RKO (cell line): ENCODE measurements at places on chromosomes 7 and 10.
A peak's percentile ranks its signal among the peaks of the same experiment; 100 is the strongest.

DNA sequence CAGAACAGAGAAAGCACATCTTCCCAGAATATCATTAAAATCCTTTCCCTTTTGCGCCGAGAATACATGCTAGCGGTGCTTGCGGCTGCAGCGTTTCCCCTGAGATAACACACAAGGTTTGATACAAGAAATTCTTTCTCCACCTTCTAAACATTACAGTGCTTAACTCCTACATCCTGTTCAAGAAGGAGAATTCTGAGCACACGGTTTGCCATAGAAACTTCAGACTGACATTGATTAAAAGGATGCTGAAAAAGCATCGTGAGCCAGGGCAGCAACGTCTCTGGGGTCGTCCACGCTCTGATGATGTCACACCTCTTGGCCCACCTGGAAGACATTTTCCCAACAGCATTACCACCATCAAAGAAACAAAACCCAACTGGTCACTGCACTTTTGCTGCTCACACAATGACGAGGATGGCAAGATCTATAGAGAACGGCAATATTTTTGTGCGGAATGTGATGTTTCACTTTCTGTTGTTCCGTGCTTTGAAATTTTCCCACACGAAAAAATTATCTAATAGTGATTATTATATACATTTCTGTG, 27.0 kb upstream of the PRSS1 start:
- DNase-seq, result no peak

- no peak for DNase-seq
Measured at GRCh38 chr10:117537904-117538524, 4.5 kb upstream of the EMX2 start.

DNA sequence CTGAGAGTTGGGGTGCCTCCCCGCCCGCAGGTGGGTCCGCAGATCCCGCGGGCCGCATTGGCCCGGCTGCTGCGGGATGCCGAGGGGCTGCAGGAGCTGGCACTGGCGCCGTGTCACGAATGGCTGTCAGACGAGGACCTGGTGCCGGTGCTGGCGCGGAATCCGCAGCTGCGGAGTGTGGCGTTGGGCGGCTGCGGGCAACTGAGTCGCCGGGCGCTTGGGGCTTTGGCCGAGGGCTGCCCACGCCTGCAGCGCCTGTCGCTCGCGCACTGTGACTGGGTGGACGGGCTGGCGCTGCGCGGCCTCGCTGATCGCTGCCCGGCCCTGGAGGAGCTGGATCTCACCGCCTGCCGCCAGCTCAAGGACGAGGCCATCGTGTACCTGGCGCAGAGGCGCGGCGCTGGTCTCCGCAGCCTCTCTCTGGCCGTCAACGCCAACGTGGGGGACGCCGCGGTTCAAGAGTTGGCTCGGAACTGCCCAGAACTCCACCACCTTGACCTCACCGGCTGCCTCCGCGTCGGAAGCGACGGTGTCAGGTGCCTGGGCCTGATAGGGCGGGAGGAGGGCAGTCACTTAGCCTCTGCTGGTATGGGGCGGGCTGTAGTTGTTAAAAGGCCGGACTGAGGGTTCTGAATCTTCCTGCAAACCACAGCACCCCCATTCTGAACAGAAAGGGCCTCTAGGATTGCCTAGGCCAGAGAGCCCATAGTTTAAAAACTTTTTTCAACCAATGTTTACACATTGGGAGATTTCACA, 1.3 kb downstream of the FBXL15 start:
- peak; percentile 73 for DNase-seq

DNA sequence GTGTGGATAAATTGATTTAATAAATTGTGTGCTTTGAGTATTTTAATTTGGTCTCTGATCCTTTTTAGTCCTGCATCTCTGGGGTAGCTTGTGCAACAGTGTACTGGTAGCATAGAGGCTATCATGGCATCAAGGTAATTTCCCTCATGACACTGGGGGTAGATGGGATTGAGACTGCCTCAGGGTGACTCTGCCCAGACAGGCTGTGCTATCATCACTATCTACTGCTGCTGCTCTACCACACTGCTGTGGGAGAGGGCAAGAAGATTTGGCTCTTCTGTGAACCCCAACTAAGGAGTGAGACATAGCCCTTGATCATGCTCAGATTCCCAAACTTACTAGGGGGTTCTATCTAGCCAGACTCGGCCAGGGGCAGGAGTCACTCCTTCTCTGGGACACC, 43.6 kb upstream of the JAZF1 start:
- DNase-seq, result no peak

DNA sequence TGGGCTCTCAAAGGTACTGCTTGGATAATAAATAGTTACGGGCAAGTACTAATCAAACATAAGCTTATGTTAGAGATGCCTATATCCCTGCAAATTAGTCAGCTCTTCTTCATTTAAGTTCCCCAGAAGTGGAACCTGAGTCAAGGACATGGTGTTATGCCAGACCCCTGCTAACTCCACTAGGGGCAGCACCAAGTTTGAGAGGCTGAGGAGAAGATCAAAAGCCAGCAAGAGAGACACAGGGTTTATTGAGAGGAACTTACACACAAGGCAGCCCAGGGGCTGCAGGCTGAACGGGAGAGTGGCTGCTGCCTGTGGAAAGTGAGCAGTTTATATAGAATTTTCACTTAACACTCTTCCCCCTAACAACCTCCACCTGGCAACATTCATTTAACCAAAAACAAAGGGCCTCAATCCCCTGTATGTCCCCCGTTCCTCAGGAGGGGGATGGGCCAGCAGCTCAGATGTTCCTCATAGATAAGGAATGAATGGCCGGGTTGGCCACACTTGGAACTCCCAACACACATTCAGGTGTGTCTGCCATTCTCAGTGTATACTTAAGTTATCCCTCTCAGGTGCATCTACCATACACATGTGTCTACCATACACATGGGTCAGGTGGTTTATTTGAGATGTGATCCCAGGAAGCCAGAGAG, 62.6 kb upstream of the GHITM start:
- DNase-seq, result peak; percentile 24

DNA sequence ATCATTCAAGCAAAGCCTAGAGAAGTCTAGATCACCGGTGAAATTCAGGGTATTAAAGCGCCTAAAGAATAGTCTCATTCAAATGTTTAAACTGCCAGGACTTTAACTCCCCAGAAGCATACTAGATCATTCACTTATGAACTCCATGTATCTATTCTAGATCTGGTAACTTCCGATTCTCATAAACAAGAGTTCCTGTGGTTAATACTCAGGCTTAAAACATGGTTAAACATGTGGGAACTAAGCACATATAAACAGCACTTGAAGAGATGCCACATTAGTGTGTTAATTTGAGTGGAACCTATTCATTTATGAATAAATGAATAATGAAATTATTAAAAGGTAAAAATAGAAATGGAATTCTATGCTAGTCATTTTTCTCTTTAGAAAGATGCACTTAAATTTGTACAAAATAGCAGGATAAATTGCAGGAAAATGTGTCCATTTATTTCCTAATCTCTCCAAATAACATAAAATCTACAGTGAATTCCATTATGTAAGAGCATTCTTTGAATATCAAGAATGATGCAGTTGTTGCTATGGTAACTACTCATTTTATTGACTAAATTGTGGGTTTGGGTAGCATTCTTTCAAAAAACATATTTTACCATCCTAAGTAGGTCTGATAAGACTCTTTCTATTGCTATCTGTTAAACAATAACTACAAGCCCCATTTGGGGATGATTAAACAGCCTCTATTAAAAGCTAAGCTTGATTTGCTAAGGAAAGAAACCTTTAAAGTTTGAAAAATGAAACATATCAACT, 147.6 kb upstream of the TMEM168 start:
- DNase-seq, result no peak

DNA sequence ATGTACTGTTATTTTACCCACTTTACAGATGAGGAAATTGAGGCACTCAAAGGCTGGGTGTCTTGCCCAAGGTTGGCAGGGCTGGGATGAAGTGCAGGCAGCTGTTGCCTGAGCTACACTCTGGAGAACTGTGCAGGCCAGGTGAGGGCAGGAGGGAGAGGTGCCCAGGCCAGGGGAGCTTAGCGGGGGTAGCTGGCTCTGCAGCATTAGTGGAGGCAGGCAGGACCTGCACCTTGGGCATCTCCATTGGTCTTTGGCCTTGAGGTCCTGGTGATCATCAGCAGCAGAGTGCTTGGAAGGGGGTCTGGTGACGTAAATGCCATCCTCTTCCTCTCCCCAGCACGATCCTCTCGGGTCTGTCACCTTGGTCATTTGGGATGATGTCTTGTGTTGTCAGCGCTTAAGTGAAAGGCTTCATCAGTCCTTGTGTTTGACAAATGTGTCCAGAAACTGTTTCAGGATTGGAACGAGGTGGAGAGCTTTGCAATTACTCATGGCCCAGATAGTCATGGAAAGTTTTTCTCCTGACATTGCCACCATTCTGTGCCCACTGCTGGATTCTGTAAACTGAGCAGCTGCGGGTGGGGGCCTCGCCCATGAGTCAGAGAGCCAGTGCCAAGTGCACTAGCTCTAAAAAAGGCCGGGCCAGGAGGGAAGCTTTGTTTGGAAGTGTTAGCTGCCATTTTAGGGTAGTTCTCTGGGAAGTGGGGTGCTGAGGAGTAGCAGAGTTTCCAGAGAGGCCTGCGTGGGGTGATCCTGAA, 47.6 kb downstream of the TSPAN15 start:
- no peak for DNase-seq

- no peak for DNase-seq
Measured at GRCh38 chr7:98202367-98203195, 8.7 kb upstream of the BHLHA15 start.

DNA sequence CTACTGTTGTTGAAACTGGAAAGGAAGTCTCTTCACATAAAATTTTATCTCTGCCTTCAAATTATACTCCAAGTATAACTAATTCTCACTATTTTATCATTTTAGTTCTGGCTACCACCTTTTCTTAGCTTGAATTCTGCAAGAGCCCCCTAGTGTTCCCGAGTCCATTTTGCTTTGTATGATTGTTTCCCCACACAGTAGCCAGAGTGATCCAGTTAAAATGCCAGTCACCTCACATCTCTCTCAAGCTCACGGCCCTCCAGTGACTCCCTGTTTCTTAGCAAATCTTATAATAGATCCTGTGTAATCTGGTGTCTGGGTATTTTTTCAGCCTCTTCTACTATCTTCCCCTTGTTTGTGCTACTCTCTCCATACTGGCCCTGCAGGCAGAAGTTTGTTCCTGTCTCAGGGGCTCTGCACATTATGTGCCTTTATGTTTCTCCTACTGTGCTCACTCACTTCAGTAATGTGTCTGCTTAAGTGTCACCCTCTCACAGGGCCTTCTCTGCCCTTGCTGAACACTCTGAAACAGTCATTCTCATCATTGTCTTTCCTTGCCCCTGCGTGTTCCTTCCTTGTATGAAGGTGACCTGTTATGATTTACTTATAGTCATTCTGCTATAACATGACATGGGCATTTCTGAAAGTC, 8.9 kb downstream of the WAC start:
- DNase-seq, result peak; percentile 54
